Activated CD8-positive, alpha-beta T cell treated with anti-CD3 and anti-CD28 coated beads, Interleukin-2, amount 10 ng/mL, durations not matched to agents 7 days and 5 days (primary cell): ENCODE measurements at places on chromosomes 2 and 18.

GRCh38 chr2:20450201-20450999 lies 3.5 kb downstream of the RHOB start:
- DNase-seq = no peak

DNA sequence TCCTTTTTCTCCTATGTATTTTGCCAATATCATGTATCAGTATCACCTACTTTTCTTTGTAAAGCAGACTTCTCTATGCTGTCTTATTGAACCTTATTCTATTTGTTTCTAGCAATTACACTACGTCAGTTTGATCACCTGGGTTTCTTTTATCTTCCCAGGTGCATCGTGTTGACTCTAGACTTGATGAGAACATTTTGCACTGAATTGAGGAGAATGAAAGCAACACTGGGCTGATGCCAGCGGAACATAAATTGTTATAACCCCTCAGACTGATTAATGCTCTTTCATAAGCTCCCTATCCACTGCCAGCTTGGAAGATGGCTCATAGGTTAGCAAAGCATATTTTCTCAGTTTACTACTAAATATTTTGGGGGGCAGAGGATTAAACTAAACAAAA lies 140.6 kb downstream of the EPHA4 start:
- DNase-seq = no peak

DNA sequence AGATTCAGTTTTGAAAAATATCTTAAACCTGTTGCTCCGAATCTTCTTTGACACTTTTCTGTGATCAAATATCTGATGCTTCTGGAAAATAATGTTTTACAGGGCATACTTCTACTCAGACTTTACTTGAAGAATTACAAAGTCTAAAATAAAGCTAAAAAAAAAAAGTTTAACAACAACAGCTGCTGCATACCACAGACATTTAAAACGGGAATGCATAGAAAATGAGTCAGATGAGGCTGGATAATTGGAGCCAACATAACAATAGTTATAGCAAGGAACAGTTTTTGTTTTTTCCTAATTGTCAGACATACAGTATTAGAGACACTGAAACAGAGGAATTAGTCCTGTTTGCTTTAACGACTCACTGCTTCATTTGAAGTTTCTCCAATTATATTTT lies 1090.2 kb downstream of the SUCLG1 start:
- no peak for DNase-seq

- DNase-seq = no peak
Measured at GRCh38 chr2:221715523-221716247, 143.6 kb upstream of the EPHA4 start.

- no peak for DNase-seq
Measured at GRCh38 chr2:28422908-28423741, 30.5 kb downstream of the FOSL2 start.

GRCh38 chr2:123438251-123438650 lies 586.8 kb upstream of the CNTNAP5 start:
- no peak for DNase-seq

DNA sequence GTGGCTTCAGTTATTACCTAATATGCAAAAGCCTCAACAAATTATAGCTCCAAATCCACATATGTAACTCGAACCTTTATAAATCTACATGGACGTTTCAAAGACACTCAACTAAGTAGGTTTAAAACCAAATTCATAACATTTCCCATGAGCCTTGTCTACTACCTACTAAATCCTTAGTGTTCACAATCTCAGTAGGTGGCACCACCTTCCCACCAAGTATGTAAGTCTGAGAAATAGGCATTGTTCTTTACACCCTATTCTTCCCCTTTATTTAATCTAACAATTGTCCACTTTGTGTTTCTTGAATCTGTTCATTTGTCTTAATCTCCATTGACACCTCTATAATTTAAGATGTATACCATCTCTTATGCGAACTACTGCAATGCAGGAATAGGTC lies 4.6 kb downstream of the PIGN start:
- no peak for DNase-seq

DNA sequence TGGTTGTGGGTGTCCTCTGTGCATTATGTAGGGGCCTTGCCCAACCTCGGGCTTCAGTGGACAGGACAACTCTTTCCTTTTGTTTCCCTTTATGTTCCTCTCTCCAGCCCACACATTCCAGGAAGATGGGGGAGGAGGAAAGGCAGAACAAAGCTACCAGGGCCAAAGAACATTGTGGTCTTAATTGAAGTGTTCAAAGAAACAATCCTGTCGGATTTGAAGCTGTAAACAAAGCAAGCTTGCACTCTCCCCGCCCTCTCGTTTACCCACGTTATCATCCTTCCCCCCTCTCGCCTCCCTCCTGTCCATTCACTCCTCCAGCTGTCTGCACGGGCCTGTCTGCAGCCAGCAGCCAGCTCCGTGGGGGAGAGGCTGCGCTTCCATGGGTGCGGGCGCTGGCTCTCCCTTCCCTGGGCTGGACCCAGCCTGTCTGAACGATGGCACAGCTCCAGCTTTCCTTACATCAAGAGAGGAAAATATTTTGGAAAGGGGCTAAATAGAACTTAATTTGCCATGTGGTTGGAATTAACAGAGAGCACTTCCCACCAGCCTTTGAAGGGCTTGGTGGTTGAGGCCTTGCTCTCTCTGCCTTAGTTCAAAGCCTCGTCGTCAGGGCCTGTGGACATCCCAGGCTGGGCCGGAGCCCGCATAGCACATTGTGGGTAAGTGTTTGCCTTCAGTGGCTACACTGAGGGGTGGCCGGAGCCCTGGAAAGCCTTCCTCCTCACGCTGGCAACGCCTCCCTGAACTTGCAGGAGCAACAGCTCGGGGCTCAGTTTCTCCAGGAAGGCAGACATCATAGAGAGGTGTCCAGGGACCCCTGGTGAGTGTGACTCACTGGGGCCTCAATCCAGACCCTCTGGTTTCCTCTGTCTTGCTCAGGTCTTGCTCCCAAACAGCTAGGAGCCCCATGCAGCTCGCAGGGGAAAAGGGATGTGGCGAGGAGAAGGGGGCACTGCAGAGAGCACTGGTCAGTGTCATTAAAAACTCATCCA lies 60.6 kb upstream of the HS6ST1 start:
- DNase-seq = no peak

DNA sequence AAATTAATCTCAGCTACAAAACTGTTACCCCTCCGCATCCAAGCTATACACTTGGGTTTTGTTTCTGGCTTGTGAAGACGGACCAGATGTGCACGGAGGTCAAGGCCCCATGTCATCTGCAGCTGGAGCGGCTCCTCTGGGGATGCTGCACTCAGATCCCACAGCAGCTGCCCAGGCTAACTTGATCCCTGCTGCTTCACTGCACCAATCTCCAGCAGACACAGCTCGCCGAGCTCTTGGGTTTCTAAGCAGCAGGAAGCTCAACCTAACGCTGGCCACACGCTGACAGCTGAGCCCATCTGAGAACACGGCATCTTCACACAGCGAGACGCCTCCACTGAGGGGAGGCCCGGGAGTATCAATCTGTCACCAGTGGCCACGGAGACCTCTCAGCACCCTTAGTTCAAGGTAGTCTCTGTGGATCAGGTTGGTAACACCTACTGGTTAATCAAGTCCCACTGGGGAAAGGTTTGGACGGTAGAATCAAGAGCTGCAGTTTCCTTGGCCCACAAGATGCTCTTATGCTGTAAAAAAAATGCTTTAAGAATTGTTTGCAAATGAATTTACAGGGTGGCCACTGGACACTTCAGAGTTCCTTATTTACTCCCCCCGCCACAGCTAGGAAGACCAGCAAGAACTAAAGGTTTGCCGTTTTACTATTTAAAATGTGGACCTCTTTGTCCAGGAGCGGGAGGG lies 67.5 kb downstream of the EMILIN2 start:
- DNase-seq = no peak
